Activated CD8-positive, alpha-beta memory T cell treated with anti-CD3 and anti-CD28 coated beads for 4 hours (primary cell): ENCODE measurements at places on chromosomes 1 and 21.

GRCh38 chr1:67846538-67846937 lies 13.3 kb upstream of the GNG12 start:
- no peak for DNase-seq

GRCh38 chr1:85264150-85264549 lies 4.7 kb upstream of the C1orf52 start:
- no peak for DNase-seq

DNA sequence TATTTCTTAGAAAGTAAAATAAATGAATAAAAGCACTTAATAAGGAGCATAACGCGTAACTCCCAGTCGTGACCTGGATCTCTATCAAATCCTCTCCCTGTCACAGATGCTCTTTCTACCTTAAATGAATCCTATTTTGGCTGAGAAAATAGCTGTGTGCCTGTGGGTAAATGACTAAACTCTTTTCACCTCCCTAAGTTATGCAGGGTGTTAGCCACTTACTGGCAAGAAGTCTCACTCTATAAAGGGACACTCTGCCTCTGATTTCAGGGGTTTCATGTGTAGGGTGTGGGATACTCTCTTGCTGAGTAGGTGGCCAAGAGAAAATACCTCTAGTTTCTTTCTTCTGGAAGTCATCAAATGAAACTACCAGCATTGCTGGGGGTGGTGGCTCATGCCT lies 24.3 kb upstream of the PPP1R15B start:
- DNase-seq, result no peak

DNA sequence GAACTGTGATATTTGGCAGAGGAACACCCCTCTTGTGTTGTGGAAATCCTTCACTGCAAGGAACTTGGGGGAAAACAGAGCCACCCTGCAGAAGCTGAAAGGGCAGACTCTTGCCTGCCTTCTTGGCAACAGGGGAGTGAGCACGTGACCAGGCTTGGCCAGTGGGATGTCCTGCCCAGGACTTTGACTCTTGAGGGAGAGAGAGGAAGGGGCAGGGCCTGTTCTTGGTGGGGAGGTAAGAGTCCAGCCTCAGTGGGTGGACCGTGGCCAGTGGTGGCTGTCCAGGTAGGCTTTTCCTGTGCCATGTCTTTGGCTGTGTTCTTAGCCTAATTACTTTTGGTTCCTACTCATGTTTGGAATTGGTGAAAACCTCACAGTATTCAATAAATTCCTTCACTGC lies 8.6 kb upstream of the AK2 start:
- DNase-seq, result no peak

DNA sequence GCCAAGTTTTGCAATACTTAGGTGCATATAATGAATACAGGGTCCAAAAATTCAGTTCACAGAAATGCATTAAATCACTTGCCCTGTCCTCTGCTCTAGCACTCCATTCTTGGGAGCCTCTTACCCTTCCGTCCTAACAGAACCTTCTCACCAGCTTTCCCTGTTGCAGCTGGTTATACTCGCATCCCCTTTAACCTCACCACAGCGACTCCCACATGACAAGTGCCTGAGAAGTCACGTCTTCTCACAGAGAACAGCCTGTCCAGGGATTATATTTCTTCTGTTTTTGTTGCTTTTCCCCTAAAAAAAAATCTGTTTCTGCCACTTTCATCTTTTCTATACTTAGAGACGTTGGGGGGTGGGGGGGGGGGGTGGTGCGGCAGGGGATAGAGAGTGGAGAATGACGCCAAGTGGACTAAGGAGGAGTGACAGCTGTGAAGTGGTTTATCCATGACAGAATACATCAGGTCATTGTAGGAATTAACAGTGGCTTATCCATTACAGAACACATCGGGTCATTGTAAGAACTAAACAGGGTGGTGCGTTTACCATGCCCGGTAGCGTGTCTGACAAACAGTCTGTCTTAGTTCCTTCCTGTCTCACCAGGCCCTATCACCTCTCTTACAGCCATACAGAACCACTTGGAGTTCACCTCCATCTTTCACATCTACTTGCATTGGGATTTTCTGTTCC lies 117.6 kb downstream of the UBE2U start:
- no peak for DNase-seq

GRCh38 chr21:34974162-34974981 lies 74.7 kb downstream of the RUNX1 start:
- DNase-seq, result no peak

- DNase-seq, result no peak
Observed at GRCh38 chr1:203359010-203359571, 8.2 kb upstream of the FMOD start.

DNA sequence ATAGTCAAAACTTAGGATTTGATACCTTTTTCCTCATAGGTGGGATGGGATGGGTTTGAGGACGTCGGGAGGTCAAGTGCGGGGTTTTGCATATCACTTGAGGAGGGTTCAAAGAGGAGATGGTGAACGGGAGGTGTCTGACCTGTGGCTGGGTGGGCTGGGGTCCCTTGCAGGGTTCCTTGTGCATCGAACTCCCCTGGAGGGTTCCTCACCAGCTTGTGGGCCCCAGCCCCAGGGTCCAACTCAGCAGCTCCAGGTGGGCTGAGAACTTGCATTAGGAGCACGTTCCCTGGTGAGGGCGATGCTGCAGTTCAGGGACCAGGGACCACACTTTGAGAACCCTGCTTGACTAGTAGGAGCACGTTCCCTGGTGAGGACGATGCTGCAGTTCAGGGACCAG lies 23.2 kb downstream of the TRPM2 start:
- DNase-seq, result no peak

- DNase-seq, result no peak
Observed at GRCh38 chr1:192626366-192627179, 9.4 kb upstream of the RGS13 start.
